NCI-H69 (cell line): ENCODE measurements at places on chromosomes 13 and 19.
A peak's percentile ranks its signal among the peaks of the same experiment; 100 is the strongest.

DNA sequence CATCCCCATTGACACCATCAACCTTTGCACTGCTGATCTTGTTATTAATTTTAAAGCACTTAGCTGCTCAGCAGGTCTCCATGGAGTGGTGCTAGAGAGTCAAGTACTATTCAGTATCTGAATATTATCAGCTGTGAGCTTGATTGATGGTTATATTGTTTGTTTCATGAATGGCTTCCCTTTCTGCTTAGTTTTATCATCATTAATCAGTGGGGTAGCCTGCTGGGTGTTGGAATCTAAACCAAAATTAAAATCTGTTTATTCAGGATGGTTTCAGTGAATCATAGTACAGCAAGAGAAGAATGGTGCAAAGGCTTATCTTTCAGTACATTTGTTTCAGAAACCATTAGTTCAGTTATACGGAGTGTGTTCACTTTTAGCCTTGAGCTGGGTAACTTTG is 42.5 kb upstream of the SCEL start:
- DNase-seq, result peak; percentile 87

DNA sequence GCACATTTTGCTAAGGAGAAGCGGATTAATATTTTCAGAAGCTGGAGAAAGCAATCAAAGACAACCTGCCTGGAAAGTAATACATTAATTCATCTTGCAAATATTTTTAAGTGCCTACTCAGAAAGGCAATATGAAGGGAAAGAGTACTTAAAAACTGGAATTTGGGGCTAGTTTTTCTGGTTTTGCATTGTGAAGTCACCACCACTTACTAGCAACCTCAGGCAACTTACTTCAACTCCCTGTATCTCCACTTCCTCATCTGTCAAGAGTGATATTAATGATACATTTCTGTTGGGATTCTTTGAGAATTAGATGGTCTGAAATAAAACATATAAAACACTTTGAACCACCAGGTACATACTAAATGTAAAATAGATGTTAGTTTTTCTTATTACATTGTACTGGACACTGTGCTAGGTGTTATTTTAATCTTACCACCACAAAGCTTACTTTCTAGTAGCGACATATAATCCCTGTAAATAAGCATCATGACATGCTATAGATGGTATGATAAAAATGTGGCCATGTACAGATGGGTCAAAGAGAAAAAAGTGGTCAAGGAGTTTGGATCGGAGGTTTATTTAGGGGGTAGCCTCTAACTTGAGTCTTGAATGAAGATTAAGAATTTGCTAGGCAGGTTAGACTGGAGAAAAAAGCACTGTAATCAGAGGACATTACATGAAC is 101.2 kb downstream of the SPRY2 start:
- no peak for DNase-seq

DNA sequence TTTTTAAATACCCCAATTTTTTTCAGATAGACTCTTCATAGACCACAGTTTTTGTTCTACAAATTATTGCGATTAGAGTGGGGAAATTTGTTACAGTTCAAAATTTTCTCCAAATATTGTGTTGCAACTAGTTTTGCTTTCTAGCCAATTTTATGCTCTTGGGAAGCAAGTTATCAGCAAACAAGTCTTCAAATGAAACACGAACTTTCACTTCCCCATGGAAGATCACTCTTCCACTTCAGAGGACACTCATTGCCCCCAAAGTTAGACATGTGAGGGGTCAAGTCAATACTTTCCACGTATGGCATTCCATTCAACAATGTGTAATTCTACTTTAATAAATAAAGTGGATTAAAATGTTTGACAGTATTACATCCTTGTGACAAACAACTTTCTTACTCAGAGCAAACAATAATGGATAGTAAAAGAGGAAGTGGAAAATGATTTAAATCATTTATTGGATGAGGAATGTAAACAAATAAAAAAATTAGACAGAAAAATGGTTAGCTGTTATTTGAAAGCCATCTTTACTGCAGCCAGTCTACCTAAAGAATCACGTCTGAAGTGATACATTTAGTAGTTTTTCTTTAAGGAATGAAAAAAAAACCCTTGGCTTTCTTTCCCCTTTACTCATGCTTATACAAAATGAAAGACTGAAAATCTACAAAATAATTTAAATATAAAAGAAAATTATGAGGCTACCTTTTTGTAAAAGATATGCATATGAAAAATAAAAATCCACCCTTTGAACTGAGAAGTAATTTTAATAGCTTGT is 41.2 kb upstream of the TNFSF11 start:
- DNase-seq, result no peak

- peak; percentile 71 for DNase-seq
Observed at GRCh38 chr19:29878973-29879654, 62.9 kb upstream of the URI1 start.

DNA sequence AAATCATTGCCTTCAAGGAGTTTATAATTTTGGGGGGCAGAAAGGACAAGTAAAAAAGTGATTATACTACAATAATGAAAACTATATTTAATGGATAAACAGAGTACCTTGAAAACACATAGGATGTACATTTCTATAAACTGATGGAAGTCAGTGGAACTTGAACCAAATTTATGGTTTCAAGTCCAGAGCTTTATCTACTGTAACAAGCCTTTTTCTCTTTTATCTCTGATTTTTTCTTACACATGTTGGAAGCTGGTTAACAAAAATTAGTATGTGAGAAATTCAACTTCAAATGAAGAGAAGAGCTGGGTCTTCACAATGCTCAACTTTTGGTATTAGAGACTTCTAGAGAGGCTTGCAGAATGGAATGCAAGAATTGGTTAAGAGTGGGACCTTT is 393.6 kb downstream of the LMO7 start:
- no peak for DNase-seq

DNA sequence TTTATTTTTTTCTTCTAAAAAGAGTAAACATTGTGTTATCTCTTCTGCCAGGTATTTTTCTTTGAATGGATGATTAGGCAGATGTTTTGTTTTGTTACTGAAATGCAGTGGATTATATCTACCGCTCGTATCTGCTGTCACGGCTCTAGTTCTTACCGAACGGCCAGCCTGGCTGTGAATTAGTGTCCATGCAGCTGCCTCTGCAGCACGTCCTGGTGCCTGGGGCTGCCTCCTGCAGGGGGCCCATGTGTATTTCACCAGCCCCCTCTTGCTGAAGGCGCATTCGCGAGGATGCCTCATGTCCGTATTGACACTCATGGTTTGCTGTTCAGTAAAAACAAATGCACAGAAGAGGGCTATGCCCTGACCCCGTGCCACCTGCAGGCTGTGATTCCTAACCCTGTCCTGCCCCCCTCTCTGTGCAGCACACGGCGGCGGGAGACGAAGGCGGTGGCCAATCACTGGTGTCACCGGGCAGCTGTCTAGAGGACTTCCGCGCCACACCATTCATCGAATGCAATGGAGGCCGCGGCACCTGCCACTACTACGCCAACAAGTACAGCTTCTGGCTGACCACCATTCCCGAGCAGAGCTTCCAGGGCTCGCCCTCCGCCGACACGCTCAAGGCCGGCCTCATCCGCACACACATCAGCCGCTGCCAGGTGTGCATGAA is 49.9 kb downstream of the RAB20 start:
- DNase-seq, result no peak

- no peak for DNase-seq
Observed at GRCh38 chr19:14677464-14677863, 2.8 kb upstream of the ADGRE3 start.

DNA sequence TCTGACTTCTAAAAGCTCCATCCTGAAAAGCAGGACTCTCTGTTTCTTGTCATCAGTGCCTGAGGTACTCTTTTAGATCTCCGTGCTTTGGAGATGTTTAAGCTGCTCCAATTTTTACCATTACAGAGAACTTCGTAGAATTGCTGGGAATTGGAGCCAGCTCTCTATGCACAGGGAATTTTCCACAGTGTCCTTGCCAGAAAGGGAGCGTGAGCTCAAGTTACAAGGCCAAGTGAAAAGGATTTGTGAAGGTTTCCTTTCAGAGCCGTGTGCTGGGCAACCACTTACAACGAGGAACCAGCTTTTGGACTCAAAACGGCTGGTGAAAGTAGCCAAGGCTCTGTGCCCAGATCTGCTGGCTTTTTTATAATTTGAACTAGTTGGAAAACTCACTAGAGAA is 82.6 kb downstream of the NUFIP1 start:
- DNase-seq, result peak; percentile 10

DNA sequence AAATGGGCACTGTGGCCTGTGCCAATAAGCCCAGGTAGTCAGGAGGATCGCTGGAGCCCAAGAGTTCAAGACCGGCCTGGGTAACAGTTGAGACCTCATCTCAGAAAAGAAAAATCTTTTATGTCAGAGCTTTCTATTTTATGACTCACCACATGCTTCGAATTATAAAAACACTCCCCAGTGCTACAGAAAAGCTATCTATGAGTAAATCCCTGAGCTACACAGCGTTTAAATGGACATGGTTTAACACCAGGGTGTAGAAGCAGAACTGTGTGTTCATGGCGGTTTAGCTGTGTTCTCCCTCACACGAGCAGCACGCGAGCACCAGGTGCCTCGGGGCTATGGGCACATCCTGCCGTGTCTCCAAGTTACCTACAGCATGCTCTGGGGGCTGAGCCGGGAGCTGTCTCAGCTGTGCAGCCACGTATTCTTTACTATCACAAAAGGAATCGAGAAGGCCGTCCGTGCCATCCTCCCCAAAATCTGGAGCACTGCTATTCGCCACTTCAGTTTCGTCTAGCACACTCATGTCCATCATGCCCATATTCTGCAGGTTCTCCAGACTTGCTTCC is 6.7 kb downstream of the SAFB2 start:
- no peak for DNase-seq

DNA sequence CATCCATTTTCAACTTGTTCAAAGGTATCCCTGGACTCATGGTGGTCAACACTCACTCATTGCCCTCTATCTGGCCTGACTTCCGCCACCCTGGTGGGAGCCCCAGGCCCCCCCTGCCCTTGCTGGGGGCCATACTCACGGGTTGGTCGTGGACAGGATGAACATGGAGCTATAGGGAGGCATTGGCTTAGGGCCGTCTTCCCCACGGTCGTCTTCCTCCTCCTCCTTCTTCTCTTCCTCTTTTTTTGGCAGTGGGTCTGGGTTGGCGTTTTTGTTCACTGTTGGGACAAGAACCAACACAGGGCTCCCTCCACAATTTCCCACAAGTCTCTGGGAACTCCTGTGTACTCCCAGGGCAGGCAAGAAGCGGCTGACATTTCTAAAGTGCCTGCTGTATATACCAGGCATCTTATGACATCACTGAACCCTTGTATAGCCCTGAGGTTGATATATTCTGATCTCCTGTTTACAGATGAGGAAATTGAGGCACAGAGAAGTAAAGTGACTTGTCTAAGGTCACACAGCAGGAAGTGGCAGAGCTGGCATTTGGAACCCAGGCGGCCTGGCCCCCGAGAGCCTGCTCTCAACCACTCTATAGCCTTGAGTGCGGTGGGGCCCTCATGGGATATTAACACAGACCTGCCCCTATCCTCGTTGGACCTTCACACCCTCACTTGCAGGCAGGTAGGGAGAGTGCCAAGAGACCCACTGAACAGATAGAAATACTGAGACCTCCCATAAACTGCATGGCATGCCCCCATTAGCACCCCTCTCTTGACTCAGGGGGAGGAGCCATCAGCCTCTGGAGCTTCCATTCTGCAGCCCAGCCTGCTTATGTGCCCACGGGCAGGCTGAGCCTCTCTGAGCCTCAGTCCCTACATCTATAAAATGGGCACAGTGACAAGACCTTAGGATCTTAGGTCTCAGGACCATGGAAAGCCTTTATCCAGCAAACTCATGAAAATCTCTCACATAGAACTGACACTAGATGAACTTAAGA is 135.0 kb downstream of the IER2 start:
- no peak for DNase-seq

DNA sequence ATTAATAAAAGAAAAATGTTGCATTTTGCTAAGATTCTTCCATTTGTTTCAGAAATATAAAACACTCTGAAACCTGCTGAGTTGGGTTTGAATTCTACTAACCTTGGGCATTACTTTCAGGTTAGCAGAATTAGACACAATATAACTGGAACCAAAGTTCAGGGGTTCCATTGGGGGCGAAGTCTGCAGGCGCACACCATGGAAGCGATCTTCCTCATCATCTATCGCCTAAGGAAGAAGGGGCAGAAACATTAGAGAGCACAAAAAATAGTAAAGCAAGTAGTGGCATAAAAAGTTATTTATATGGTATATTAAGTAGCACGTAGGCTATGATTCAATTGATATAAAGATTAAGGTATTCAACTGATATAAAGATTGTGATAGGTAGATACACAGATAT is 34.1 kb downstream of the CARD8 start:
- DNase-seq, result no peak

- no peak for DNase-seq
Observed at GRCh38 chr19:35940078-35940775, 4.1 kb downstream of the LRFN3 start.

GRCh38 chr13:43331672-43332071 is 308.3 kb downstream of the DNAJC15 start:
- peak; percentile 78 for DNase-seq

GRCh38 chr19:30102239-30102638 is 160.2 kb downstream of the URI1 start:
- no peak for DNase-seq

GRCh38 chr13:27035892-27036235 is 135.7 kb downstream of the USP12 start:
- DNase-seq, result no peak

DNA sequence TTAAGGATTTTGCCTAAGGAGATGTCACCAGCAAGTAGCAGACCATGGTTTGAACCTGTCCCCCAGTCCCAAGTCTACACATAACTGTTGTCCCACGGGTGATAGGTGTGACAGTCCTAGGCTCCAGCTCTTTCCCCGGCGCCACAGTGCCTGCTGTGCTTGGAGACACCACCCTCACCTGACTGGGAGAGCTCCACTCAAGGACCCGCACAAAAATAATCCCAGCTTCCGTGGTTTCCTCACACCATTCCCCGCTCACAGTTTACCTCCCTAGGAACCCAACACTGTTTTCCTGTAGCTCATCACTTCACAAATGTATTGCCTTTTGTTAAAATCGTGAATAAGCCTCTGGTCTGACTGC is 19.8 kb upstream of the RASA3 start:
- DNase-seq, result no peak

GRCh38 chr13:87107651-87108050 is 563.5 kb upstream of the SLITRK5 start:
- DNase-seq, result no peak

GRCh38 chr19:30784850-30785457 is 412.8 kb downstream of the ZNF536 start:
- DNase-seq, result peak; percentile 9

DNA sequence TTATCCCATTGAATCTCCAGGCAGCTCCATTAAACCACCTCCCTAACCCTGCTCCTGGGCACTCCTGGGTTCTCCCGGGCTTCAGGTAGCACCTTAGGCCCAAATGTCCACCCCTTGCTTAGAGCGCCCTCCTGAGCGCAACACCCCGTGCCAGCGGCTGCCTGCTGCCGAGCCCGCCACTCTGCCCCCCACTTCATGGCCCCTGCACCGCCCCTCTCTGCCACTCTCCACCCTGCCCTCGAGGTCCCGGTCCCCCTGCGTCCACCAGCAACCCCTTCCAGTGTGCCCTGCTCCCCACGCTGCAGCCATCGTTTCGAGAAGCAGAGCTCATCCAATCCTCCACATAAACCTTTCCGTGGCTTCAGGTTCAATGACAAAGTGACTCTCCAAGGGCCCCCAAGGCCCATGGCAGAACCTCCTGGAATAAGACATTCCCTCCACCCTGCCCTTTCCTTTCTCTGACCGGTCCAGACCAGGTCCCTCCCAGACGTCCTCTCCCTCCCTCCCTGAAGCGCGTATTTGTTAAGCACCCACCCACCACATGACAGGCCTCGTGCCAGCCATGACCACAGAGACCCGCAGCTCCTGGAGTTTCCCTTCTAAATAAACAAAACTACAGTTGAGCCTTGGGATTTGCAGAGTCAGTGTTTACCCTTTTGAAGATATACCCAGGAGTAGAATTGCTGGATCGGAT is 66.6 kb downstream of the ARHGEF18 start:
- DNase-seq, result peak; percentile 13

- no peak for DNase-seq
Observed at GRCh38 chr13:23867027-23867491, 22.1 kb downstream of the MIPEP start.
